ENCODE measurements at places on chromosomes 6 and 20.

DNA sequence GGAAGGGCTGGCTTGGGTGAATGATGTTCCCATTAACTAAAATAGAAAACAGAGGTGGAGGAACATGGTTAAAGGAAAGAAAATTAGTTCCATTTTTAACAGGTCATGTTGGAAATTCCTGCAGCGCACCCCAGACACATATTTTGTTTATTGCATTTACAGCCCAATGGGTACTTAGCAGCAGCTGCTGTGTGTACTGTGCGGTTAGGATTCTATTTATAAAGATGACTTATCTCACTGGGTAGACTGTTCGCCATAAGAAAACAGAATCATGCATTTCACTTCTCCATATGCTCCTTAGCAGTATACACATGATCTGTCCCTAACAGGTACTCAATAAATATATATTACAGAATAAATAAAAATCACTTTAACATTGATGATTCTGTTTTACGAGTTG is 135.8 kb downstream of the SLC35F1 start:
- DNase-seq = no peak

DNA sequence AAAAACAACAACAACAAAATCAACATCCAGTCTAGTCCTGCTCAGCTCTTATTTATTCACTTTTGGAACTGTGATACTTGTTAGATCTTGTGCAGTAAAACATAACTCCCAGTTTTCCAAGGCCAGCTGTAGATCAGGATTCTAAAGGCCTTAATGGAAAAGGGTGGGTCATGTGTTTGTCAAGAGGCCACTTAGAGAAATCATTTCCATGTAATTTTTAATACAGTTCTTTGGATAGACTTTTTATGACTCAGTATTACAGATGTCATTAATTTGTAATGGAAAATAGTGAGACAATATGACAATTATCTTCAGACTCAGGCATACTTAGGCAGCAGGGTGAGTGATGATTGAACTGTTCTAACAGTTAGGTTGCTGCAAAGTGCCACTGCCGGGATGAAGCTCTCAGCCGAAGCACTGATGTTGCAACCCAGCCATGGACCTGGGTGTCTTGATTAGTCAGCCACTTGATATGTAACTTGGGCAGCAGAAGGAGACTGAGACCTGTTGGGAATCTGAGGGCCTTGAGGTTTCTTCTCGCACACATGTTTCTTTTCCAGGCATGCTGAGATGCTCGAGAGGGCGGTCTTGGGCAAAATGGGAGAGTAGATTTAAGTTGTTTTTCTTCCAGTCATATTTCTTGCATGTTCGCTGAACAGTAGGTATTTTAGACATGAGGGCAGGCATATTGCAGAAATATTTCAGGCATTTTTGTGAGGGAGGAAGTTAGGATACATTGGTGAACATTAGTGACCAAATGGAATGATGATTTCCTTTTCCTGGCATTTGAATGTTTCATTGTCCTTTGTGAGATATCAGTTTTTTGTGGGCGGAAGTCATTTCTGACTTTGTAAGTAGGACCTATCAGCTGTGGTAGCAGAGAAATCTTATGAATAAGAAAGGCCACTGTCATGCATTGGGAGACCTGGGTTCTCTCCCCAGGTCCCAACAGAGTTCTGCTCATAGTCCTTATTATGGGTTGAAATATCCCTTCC is 52.3 kb downstream of the SLX4IP start:
- no peak for DNase-seq

- no peak for DNase-seq
Measured at GRCh38 chr20:11350126-11351005, 567.3 kb upstream of the BTBD3 start.

DNA sequence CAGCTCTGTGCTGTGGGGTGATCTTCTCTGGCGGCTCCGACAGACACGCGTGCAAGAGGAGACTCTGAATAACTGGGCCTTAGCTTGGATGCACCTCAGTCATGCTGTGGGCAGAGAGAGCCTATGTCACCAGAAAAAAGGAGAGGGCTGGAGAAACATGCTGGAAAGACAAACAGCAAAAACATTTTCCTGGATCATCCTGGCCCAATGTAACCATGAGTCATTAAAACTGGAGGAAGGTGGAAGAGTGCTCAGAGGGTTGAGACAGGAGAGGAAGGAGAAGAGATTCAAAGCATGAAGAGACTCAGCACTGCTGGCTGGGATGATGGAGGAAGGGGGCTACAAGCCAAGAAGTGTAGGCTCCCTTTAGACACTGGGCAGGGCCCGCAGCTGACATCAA is 292.0 kb downstream of the CDH26 start:
- no peak for DNase-seq

DNA sequence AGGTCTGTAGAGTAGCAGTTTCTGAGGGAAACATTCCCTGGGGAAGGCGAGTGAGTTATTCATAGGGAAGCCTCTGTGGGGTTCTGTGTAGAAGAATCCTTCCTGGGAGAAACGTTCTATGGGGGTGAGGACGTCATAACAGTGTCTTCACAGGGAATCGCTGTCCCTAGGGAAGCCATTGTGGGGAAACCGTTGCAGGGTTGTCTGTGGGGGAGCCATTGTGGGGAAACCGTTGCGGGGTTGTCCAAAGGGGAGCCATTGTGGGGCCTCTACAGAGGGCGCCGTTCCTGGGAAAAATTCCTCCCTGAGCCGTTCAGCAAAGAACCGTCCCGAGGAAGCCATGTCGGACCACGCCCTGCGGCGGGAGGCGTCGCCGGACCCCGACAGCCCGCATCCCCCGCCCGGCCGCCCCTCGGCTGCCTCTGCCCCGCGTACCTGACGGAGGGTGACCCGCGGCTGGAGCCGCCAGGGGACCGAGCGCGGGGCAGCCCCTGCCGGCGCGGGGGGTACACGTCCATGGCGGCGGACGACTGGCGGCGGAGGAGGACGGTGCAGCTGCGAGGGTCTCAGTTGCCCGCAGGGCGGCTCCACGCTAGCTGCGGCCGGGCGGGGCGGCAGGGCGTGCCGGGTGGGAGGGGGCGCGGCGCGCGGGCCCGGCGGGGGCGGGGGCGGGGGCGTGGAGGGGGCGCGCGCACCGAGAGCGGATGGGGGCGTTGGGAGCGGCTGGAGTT is at the start of gene DNAAF9:
TSS of gene DNAAF9 (minus strand) at position 630 of the 731 bp plus-strand sequence. CDS start at position 518, 112 bp downstream.
- peak; percentile 60 for DNase-seq

GRCh38 chr6:151388236-151388635 is 3.1 kb downstream of the ZBTB2 start:
- no peak for DNase-seq

DNA sequence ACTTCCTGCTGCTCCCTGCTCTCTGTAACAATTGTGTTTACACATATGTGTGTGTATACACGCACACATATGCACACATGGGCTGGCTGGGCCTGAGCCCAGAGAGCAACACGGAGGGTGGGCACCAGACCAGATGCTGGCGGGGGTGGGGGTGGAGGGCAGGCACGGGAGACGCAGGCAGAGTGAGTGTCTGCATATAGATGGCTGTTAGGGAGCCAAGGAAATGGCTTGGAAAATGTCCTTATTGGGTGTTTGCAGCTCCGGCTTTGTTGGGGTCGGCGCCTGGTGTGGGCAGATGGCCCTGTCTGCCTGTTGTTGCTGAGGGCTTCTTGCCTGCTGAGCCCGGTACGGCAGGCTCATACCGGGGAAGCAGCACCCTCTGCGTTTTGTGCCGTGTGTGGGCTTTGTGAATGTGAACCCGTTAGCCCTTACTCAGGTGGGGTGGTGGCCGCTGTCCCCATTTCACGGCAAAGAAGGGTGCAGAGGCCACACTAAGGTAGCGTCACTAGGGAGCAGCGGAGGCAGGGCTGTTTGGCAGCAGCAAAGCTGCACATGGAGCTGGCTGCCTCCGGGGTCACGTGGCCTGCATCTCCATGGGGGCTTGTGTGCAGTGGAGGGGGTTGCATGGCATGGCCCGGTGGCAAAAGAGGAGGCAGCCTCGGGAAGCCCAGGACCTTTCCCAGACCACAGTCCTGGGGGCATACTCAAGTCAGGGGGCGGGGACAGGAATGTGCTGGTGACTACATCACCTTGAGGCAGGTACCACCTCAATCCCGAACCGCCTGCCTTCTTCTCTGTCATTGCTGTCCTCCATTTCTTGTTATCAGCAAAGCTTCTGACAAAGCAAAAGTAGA is 47.4 kb upstream of the SRF start:
- DNase-seq = no peak

DNA sequence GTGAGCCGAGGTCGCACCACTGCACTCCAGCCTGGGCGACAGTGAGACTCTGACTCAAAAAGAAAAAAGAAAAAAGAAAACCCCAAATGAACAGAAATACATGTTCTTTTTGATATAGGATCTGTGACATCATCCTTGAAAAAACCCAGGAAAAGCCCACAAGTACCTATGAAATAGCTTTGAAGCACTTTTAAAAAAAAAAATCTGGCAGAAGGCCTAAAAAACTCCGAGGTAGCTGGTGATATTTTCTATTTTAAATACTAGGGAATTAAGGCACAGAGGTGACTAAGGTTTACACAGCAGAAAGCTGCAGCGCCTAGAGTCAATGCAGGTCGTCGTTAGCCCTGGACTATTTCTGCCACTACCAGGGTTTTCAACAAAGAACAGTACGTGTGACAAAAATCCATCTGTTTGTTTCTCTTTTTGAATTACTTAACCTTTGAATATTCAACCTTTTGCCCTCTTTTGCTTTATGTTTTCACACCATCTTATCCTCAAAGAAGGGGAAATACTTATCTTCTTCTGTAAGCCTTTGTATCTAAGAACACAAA is 39.4 kb upstream of the EEF1A1 start:
- DNase-seq = no peak

GRCh38 chr6:97023982-97024381 is 99.5 kb downstream of the KLHL32 start:
- no peak for DNase-seq

DNA sequence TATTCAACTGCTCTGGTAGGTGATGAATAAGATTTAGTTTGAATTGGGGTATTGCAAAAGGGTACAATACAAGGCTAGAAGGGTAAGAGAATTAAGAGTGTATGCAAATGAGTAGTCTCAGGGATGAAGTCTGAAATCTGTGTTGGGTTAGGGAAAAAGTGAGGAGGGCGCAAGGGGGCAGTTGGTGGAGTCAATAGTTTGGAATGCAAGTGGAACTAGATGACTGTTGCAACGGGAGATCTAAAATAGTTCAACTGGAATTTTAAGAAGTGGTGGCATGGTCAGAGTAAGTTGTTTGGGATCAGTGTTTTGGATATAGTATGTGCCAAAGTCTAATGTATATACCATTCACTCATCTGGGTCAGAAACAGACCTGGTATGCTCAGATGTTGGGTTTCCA is 329.6 kb downstream of the GJA1 start:
- no peak for DNase-seq

DNA sequence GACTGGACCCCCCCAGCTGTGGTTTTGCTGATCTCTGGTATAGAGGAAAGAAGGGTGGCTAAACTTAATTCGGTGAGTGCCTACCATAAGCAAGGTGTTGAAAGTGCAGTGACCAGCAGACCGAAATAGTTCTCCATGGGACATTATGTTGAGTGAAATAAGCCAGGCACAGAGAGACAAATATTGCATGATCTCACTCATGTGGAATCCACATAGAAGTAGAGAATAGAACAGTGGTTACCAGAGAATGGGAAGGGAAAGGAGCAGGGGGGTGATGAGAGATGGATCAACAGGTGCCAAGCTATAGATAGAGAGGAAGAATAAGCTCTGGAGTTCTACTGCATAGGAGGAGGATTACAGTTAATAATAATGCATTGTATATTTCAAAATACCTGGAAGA is 9.7 kb upstream of the GCNT2 start:
- DNase-seq = no peak

- no peak for DNase-seq
Measured at GRCh38 chr6:3808759-3809514, 40.2 kb upstream of the FAM50B start.

DNA sequence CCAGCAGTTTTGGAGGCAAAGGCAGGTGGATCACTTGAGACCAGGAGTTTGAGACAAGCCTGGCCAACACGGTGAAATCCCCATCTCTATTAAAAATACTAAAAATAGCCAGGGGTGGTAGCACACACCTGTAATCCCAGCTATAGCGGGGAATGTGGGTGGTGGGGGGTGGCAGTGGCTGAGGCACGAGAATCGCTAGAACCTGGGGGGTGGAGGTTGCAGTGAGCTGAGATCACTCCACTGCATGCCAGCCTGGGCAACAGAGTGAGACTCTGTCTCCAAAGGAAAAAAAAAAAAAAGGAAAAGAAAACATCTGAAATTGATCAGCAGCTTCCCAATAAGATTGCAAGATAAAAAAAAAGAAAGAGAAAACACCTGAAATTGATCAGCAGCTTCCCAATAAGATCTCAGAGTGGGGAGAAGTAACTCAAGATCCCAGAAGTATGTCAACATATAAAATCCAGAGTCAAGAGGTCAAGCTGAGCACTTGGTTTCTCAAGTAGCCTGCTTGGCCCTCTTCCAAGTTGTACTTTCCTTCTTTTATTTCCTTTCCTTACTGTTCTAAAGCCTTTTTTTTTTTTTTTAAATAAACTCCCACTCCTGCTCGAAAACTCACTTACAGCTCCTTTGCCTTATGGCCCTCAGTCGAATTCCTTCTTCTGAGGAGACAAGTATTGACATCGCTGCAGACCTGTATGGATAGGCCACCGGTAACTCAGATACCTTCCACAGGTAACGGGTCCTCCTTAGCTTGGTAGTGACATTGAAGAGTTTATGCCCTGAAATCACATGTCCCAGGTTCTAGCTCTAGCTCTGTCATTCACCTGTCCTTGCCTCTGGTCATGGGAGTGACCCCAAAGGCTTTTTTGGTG is 368.5 kb upstream of the SYNCRIP start:
- DNase-seq = no peak

Measured in activated CD8-positive, alpha-beta memory T cell treated with anti-CD3 and anti-CD28 coated beads, Interleukin-2, amount 50 U/mL, for 4 hours (primary cell).